ENCODE measurements at places on chromosomes 1 and 21.

DNA sequence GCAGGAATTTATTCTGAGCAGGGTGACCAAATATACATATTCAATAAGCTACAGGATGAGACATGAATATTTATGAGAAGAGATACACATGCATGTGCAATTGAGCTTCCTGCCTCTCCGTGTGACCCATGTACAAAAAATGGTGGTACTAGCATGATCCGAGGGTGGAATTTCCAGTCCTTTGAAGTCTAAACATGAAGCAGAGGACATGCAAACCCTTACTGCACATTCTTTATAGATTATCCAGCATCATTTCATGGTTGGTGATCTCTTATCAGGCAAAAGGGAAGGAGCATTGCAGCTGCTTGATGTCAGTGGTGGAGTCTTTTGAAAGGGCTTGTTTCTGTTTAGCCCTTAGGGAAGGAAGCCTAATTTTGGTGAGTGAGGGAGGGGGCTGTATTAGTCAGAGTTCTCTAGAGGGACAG lies 448.6 kb downstream of the SETD4 start:
- no peak for DNase-seq

- peak; percentile 24 for DNase-seq
These were observed 72.8 kb downstream of the CD2 start for GRCh38 chr1:116826818-116827606.

DNA sequence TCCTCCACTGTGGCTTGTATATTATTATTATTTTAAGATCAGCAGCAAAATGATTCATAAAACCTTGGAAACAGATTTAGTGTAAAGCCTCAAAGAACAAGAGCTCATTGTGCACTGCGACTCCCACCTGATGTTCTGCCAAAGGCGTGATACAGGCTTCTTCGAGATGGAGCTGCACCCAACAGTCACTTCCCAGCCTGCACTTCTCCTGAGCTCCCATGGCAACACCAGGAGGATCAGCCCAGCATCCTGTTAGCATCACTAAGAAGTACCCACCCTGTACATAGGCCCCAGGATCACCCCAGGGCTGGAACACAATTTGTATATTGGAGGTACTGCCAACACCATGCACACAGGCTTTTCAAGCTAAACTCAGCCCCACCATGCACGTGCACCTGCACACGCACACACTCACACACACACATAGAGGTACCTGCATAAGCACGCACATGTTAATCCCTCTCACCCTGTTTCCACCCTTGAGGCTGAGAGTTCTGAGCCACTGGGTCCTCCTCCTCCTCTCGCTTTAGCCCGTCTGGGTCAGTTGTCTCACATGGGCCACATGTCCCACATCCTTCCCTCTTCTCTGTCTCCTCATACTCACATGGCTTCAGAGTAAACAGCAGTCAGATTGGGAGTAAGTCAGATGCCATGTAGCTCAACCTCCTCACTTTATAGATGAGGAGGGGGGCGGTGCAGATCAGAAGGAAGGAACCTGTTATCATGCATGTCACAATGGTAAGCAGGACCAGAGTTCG lies 281.9 kb upstream of the POU3F1 start:
- no peak for DNase-seq

- no peak for DNase-seq
These were observed 1378.1 kb upstream of the PRMT6 start for GRCh38 chr1:105678334-105678733.

DNA sequence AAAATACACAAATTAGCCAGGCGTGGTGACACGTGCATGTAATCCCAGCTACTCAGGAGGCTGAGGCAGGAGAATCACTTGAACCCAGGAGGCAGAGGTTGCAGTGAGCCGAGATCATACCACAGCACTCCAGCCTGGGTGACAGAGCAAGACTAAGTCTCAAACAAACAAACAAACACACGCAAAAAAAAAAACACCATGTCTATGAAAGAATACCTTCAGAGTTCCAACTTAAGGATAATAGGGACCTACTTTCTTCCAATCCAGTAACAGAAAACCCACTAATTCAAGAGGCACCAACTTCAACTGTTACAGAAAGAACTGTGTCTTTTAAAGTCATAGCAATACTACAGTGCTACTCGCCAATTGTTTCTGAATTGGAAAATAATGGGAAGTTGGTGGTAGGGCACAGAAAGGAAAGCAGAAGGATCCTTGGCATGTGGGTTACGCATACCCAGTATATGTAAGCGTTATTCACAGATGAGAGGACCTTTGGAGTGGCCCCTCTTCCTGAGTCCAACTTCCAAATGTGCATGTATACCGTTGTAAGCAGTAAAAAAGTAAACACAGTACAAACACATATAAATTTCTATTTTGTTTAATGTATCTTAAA lies 87.0 kb downstream of the ACBD6 start:
- DNase-seq = no peak

DNA sequence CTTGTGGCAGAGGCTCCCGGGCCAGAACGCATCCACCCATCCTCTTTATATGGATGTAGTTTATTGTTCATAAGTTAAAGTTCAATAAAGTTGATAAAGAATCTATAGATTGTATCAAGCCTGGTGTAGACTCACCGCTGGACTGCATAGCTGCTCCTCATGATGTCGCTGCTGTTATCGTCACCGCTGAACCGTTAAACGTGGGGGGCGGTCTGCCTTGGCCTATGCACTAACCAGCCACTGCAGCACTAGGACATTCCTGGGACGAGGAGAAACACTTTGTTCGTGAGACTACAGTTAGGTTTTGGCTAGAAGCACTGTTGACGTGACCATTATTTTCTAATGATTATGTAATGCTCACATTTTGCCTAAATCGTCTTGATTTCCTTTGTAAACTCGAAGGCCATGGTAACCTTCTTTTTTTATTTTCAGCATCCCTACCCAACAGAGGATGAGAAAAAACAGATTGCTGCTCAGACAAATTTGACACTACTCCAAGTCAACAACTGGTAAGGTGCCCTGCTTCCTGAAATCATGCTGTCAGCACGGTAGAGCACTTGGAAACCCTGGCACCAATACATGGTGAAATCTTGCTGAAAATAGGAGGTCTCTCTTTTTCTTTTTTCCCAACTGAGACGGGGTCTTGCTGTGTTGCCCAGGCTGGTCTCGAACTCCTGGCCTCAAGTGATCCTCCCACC lies 50.2 kb downstream of the PKNOX1 start:
- no peak for DNase-seq

- no peak for DNase-seq
These were observed 125.0 kb downstream of the ADSS2 start for GRCh38 chr1:244326757-244327156.

DNA sequence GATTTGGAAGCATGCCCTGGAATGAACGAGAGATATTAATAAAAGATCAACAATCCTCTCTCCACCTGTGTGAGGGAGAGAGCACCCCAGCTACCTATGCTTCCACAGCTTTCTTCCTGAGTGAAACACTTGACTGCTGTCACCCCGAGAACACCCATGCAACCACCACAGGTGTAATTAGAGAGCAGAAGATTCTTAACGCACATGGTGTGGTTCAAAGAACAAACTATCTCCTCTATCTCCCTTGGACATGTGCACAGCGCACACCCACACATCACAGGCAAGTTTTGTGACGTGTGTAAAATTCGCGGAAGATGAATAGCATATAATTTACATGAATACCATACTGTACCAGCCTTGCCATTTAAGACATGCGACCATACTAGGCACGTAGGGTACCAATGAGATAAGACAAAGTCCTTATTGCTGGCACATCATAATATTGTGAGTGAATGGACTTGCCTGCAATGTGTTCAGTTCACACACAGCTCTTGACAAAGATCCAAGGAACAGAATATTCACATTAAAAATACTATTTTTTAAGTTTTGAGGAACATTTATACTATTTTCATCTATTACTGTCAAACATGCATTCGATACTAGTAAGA lies 11.6 kb downstream of the ERRFI1 start:
- no peak for DNase-seq

DNA sequence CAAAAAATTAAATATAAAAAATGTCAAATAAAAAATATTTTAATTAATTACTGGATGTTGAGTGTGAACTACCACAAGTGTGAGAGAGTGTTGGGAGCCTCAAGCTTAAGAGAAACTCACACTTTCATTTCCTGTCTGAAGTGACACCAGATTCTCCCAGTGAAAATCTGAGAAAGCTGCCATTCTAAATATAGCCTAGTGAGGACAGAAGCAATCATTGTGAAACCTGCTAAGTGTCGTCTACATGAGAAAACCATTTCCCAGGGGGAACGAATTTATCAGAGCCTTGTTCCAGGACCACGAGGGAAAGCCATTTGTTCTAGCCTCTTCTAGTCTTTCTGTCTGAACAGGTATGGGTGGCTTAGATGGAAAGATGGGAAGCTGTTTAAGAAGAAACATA lies 329.3 kb upstream of the PRMT6 start:
- DNase-seq = no peak

DNA sequence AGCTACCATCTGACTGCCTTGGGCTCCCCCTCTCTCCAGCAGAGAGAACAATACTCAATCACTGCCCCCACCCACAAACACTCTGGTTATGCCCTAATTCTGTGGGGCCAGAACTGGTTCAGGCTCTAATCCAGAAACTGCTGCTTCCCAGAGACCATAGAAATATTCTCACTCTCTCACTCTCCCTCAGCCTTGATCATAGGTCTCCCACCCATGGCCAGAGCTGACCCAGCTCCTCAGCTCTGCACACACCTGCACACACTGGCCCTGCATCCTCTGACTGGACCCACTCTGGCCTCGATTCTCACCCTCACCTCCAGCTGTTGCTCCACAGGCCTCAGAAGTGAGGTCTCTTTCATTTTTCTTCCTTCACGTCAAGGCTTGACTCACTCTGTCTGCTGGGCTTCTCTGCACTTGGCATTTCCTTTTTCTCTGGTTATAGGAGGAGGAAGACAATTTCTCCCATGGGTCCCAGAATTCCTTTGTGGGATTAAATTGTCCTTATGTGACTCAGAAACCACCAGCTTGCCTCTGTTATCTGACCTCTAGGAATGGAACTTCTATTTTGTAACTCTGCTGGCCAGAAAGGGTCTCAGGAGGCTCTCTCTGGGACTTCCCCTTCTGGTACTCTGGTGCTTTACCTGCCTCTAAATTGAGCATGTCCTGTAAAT lies 15.6 kb upstream of the ZMYM6 start:
- no peak for DNase-seq

GRCh38 chr21:44874497-44875315 lies 1.2 kb upstream of the PTTG1IP start:
- no peak for DNase-seq

GRCh38 chr1:6959491-6959890 lies 174.2 kb downstream of the CAMTA1 start:
- no peak for DNase-seq

DNA sequence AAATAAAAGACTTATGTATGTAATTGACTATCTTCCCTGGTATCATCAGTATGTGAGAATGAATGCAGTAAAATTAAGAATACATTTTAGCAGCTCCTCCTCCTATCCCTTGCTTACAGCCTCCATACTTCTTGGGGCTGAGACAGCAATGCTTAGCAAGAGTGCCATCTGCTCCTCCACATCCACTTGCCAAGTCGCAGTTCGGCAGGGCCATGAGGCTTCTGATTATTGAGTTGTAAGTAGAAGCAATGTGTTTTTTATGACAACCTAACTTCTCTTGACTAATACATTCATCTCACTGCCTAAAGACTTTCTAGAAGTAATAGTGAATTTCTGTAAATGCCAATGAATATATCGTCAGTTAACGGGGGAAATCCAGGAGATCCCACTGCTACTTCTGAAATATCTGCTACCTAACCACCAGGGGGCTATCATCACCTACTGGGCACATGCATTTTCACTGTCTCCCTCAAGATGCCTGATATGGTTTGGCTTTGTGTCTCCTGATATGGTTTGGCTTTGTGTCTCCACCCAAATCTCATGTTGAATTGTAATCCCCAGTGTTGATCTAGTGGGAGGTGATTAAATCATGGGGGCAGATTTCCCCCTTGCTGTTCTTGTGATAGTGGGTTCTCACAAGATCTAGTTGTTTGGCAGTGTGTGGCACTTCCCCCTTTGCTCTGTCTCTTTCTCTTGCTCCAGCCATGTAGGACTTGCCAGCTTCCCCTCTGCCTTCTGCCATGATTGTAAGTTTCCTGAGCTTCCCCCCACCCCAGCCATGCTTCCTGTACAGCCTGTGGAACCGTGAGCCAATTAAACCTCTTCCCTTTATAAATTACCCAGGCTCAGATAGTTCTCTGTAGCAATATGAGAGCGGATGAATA lies 59.6 kb downstream of the EXTL2 start:
- DNase-seq = no peak

DNA sequence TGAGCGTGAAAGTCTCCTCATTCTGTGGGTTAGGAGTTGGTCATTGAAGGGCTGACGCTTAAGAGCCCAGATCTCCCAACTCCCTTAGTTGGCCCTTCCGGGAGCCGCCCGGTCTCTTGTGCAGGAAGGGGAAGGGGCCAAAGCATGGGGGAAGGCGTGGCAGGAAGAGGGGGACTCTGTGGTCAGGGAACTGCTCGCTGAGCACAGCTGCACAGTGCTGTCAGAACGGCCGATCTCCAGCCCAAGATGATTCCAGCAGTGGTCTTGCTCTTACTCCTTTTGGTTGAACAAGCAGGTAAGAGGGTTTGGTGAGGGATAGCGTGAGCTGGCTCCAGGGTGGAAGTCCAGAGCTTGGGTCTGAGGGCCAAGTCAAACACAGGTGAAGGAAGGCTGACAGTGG lies at the start of gene FCER1G:
TSS of gene FCER1G (plus strand) at position 220 of the 400 bp plus-strand sequence. CDS start at position 247, 27 bp downstream.
- no peak for DNase-seq

- DNase-seq = no peak
These were observed 413.9 kb upstream of the LYPLAL1 start for GRCh38 chr1:218759795-218760194.

DNA sequence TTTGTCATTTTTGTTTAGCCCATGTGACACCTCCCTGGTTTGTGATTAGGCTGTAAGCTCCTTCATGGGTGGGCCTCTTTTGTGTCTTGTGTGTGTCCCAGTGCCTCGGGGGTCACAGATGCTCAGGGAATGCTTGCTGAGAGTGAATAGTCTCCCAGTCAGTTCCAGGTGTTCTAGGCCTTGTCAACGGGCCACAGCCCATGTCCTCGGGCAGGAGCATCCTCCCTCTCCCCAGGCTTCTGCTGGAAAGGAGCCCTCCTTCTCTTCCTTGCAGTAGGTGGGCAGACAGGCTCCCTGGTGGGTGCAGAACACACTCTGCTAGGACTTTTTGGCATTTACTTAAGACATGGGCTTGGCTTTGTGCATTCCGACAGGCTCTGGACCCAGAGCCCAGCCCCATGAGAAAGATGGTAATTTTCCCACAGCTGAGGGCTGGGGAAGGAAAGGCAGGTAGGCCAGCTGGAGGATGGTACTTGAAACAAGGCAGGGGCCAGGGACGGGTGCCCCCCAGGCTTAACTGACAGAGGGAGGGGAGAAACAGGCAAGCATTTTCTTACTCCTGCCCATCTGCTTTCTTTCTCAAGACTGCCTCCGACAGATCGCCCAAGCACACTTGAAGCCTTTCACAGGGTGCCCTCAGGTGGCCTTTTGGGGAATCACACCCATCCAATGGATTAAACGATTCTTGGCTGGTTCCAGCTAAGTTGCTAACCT lies 7.1 kb upstream of the CPLANE2 start:
- peak; percentile 74 for DNase-seq

GRCh38 chr1:186442651-186443375 lies 18.1 kb downstream of the PDC start:
- no peak for DNase-seq

Data from activated CD8-positive, alpha-beta memory T cell treated with anti-CD3 and anti-CD28 coated beads, Interleukin-2, amount 50 U/mL, for 4 hours (primary cell).